Stimulated activated CD4-positive, alpha-beta T cell treated with anti-CD3 and anti-CD28 coated beads, Interleukin-12 subunit alpha, Interleukin-12 subunit beta, amount 100 ng/mL, for 24 hours (primary cell): ENCODE measurements at places on chromosomes 4 and X.

DNA sequence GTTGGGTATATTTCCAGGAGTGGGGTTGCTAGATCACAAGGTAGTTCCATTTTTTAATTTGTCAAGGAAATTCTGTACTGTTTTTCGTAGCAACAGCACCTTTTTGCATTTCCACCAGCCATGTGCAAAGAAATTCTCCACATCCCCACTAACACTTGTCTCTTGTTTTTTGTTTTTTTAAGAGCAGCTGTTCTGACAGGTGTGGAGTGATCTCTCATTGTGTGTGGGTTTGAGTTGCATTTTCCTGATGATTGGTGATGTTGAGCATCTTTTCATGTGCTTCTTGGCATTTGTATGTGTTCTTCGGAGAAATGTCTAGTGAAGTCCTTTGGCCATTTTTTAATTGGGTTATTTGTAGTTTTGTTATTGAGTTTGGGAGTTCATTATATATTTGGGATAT is 80.3 kb upstream of the PUDP start:
- no peak for DNase-seq

- no peak for DNase-seq
Measured at GRCh38 chr4:169098969-169099690, 89.1 kb upstream of the CBR4 start.

- no peak for DNase-seq
Measured at GRCh38 chr4:87250294-87250693, 29.9 kb upstream of the KLHL8 start.

DNA sequence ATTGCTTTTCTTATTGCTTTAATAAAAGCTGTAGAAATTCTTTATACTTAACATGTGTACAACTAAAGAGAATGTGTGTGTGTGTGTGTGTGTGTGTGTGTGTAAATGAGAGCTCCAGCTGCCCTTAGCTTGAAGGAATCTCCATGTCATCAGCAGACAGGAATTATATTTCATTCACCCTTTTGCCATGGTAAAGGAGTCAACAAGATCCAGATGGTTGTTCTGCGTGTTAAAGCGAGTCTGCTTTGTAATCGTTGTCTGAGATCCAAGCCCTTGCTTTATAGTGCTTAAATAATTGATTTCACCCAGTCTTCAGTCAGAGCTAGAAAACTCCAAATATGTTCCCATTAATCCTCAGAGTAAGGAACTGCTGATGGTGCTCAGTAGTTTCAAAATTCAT is 285.5 kb downstream of the PDGFC start:
- no peak for DNase-seq

- DNase-seq = no peak
Measured at GRCh38 chr4:74471264-74471663, 26.3 kb downstream of the AREG start.

GRCh38 chr4:139599594-139600374 is 43.8 kb upstream of the SETD7 start:
- DNase-seq = no peak

GRCh38 chr4:110270492-110271197 is 72.2 kb upstream of the ELOVL6 start:
- no peak for DNase-seq

GRCh38 chr4:7976634-7977033 is 37.0 kb upstream of the AFAP1 start:
- DNase-seq = no peak

GRCh38 chr4:139840773-139841172 is 175.2 kb downstream of the MGST2 start:
- DNase-seq = no peak

- no peak for DNase-seq
Measured at GRCh38 chr4:20493761-20494353, 206.4 kb upstream of the PACRGL start.

- no peak for DNase-seq
Measured at GRCh38 chr4:139622901-139623381, 42.7 kb upstream of the MGST2 start.

GRCh38 chr4:75845992-75846391 is 56.3 kb downstream of the PPEF2 start:
- no peak for DNase-seq

DNA sequence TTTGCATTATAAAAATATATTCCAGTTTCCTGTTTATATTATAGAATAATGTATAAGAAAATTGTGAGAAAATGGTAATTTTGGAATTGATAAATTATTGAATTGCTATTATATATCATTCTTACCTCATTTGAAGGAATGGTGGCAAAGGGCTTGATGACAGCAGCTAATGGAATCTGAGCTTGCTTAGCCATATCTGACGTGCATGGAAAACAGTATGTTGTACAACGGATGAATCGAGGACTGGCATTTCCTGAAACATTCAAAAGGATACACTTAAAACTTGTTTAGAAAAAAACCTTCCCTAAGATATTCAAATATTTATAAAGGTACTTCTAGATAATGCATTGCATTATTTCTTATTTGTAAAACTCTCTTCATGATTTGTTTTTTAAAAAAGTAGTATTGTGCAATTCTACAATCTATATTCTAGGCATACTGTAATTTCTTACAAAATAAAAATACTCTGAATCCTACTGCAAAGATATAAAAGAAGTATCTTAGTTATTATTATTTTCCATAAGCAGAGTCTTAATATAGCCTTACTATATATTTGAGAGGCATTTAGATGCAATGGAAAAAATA is 38.3 kb downstream of the SEC24D start:
- DNase-seq = no peak

- DNase-seq = no peak
Measured at GRCh38 chr4:148787285-148787684, 345.1 kb upstream of the NR3C2 start.
